ENCODE measurements at places on chromosomes 5 and 9. TPM values are rescaled to one million over a fixed set of nuclear protein-coding genes. Genes with fewer than 3 reads are reported as not detected.

Gene TRIM14
- total RNA-seq, result 8.9 TPM

Gene SPATA9
- 0.42 TPM for total RNA-seq

Gene ARID3C
- not detected for total RNA-seq

DNA sequence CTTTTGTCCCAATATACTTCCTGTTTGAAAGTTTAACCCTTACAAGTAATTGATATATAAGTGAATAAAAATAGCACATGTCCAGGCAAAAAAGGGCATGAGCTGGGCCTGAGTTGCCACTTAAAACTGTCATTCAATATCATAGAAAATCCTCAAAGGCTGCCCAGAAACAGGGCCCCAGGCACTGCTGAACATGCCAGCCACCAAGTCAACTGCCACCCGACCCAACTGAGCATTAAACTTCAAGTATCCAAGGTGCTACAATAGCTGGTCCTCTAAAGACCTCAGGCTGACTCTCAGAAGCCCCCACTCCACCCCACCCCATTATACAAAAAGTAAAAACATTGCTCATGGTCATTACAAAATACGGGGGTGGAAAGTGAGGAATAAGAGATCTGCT is 83.7 kb downstream of the CEMIP2 start:
- no peak for DNase-seq

DNA sequence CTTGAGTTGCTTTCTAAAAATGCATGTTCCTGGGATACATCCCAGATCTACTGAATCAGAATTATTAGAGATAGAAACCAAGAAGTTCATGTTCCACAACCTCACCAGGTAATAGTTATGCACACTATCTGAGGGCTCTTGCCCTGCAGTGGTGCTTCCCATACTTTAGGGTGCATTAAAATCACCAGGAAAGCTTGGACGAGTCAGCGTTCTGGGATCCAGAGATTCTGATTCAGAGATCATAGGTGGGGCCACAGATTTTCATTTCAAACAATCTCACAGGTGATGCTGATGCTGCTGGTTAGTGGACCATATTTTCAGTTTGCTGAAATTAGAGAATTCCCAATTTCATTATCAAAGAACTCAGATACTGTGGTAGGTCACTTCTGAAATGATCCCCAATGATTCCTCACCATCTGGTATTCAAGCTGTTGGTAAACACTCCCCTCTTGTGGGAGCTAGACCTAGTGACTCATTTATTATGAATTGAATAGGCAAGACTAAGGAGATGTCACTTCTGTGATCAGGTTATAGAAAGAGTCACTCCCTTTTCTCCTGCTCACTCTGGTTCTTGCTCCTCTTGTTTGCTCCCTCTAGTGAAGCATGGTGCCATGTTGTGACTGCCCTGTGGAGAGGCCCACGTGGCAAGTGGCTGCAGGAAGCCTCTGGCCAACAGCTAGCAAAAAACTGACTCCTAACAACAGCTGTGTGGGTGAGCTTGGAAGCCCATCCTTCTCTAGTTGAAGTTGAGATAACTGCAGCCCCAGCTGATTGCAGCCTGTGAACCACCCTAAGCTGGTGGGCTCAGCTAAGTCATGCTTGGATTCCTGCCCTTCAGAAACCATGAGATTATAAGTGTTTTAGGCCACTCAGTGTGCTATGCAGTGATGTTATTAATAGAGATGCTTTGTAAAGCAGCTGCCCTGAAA is 59.8 kb downstream of the SH3TC2 start:
- no peak for DNase-seq

DNA sequence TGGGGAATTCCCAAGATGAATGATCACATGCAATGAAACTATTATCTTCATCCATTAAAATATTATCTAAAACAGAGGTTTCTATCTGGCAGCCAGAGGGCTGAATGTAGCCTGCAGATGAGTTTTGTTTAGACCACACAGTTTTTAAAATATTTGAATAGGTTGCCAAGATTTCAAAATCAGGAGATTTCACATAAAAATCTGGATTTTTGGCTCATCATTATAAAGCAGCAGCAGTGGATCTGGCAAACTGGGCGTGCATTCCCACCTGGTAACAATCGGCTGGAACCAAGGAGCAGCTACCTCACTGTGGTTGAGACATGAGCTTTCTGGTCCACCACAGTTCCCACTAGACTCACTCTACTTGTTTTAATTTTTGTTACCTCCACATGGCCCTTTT is 155.1 kb downstream of the BNC2 start:
- no peak for DNase-seq

- DNase-seq, result no peak
These were observed 46.4 kb downstream of the PKD2L2 start for GRCh38 chr5:137935694-137936093.

DNA sequence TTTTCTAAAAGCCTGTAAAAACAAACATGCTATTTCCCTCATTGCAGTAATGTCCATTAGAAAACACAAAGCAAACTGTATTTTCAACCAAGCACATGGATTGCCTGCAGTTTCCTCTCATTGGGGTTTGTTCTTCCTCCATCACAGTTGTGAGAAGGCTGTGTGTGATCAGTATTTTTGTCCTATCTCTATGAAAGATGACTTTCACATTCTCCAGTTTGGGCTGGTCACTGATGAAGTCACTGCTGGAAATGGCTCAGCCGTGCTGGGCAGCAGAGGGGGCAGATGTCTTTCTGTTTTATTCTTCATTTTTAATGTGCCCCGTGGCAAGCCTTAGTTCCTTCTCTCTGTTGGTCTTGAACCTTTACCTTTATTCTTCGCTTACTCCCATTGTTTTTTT is 288.9 kb upstream of the MPDZ start:
- DNase-seq, result no peak

GRCh38 chr9:98178874-98179850 is 13.3 kb downstream of the CORO2A start:
- no peak for DNase-seq

DNA sequence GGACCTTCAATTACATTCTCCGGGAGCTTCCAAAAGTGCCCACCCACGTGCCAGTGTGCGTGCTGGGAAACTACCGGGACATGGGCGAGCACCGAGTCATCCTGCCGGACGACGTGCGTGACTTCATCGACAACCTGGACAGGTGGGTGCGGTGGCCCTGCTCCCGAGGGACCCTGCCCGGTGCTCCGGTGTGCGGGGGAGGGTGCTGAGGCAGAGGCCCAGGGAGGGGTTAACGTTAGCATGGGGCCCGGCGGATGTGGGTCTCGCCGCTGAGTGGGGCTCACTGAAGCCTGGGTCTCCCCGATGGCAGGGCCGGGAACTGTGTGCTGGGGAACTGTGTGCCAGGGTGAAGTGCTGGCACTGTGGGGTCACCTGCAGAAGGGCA is 10.6 kb upstream of the AJM1 start:
- DNase-seq, result no peak

GRCh38 chr9:96122751-96123150 is 179.2 kb downstream of the HSD17B3 start:
- DNase-seq, result no peak

GRCh38 chr5:166758151-166758550 is 1533.3 kb upstream of the WWC1 start:
- DNase-seq, result no peak

DNA sequence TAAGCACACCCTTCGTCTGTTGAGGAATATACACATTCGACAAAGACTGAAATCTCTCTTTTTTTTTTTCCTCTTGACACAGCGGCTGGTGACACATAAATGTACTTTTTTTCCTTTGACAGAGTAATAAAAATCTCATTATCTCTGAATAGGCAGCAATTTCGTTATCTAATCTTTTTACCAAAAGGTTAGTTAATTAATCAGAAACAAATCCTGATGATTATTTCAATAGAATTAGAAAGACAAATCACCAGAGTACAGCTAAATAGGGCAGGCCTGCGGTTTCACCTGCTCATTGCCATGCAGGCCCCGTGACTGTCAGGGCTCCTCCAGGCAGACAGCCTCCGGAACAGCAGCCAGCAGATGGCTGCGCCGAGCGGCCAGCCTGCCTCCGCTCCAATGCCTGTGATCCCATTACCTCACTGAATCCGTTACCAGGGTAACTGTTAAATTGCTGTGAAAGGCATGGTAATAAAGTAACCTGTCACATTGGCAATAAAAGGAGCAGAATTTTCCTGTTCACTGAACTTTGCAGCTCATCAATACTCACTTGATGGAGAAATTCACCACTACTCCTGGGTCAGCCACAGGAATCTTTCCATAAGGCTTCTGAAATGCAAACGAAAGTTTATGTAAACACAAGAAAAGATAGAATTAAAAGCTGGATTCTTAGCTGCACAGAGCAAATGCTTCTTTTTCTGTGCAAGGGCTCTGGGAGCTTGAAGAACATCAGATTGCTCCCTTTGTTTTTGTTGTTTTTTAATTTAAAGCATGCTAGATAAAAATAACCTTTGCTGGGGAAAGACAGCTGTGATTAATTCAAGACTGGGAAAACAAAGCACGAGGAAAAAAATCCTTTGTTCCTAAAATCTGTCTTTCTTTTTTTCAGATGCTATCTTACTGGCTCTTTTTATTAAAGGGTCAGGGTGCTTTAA is 666.4 kb upstream of the ZNF608 start:
- peak; percentile 35 for DNase-seq

Data from NCI-H460 (cell line).